ENCODE measurements at places on chromosomes 6 and 20.

- peak; percentile 77 for DNase-seq
These were observed 33.6 kb upstream of the BTN3A2 start for GRCh38 chr6:26331218-26332073.

GRCh38 chr6:47502920-47503319, 25.3 kb downstream of the CD2AP start:
- DNase-seq, result no peak

DNA sequence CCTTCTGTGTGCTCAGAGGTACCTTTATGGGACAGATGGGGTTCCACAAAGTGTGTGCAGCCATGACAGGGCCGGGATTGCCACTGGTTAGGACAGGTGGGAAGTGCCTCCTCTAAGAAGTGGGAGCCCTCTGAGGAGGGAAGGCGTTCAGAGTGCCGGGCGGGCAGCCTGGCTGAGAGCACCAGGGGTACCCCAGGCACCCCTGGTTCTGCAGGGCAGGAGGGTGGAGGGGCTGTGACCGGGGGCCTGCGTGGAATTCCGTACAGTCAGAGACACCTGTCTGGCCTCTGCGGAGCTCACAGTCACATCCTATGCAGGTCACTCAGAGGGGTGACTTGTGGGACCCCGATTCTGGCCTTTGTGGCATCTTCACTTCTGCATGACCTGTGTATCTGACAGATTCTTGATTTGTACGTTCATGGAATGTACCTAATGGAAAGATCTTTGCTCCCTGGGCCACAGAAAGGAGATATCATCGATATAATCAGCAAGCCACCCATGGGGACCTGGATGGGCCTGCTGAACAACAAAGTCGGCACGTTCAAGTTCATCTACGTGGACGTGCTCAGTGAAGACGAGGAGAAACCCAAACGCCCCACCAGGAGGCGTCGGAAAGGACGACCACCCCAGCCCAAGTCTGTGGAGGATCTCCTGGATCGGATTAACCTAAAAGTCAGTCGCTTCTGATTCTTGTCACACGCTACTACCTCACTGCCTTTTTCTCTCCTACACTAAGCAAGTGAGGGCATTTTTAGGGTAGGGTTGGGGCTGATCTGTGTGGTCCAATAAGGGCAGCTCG, 190.9 kb downstream of the SASH1 start:
- DNase-seq, result no peak

DNA sequence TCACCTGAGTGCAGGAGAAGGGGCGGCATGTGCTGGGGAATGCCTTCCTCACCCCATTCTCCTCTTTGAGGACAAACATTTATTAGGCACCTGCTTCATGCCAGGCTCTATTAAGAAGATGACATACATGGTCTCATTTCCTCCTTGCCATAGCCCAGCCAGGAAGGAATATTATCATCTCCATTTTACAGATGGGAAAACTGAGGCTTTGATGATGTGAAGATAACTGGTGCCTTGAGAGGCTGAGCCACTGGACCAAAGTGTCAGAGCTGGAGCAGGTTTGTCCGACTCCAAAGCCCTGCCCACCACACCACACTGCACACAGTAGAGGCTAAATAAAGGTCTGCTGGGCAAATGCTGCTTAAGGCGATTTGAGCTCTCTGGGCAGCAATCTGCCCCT, 37.2 kb downstream of the FAM110A start:
- no peak for DNase-seq

DNA sequence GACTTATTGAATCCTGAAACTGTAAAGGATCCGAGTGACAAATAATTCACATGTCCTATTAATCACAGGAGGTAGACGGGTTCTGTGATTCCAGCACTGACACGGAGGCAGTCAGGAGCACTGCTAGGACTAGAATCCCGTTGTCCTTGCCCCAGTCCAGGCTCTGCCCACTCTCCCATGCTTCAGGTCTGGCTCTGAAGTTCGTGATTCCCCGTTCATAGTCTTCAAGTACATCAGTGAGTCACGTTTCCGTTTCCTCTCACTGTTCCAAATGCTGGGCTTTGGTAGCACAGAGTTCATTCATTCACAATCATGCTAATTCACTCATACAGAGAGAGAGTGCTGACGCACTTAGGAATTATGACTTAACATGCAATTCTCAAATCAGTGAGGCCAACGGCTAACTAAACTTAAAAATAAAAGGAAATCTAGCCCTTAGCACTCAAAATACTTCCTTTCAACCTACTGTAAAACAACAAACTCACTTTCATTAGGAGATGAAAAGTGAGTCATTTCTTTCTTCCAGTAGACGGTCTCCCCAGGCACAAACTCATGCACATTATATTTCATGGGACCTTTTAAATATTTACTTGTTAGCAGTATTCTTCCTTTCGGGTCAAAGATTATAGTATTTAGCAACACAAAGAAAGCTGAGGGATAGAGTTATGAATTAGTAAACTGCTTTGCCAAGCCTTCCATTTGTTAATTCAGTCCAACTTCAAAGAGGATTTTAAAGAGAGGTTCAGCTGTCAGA, 94.0 kb upstream of the NHSL1 start:
- peak; percentile 90 for DNase-seq

DNA sequence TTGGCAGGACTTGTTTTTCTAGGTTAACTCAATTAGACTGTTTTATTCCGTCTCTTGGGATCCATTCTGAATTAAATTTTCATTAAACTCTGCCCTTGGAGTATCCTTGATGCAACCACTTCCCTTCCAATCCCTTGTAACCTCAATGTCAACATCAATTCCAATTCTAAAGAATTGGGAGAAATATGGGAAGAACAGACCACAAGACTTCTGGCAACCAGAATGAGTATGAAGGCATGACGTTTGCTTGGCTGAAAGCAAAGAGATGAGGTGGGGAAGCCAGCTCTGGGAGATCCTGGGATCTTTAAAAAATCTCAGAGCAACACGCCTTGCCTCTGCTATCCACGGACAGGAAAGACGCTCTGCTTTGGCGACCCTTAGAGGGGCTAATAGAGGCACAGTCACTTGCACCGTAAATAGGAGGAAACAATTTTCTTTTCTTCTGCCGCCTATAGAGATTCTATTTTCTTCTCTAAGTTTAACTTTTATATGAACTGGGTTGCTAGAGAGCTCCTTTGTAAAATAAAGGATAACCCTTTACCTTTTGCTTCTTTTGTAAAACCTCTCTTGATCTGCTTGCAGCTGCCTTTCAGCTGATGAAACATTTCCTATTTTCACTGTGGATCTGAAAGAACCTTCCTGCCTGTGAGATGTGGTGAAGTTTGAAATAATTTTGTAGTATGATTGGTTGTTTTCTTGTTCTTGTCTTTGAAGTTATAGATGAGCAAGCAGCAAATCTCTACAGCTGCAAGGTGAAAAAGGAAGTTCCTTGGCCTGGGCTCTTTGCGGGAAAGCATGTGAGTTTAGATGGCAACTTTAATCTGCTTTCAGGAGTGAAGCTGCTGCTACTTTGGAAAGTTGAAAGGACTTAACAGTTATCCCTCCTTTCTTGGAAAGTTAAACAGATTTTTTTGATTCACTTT, at the start of gene ASIP:
Gene ASIP, plus strand, starts transcription at position 731 of the 923 bp plus-strand sequence. CDS start 18,952 bp downstream, outside the sequence.
- no peak for DNase-seq
